ENCODE measurements at places on chromosomes 6 and 20.

- no peak for DNase-seq
Observed at GRCh38 chr20:38649275-38649891, 47.8 kb downstream of the ARHGAP40 start.

- DNase-seq, result no peak
Observed at GRCh38 chr6:31572041-31572911, at the start of gene LTA. LTA (plus strand) TSS chr6:31572289; CDS start chr6:31572743, 454 bp downstream.

DNA sequence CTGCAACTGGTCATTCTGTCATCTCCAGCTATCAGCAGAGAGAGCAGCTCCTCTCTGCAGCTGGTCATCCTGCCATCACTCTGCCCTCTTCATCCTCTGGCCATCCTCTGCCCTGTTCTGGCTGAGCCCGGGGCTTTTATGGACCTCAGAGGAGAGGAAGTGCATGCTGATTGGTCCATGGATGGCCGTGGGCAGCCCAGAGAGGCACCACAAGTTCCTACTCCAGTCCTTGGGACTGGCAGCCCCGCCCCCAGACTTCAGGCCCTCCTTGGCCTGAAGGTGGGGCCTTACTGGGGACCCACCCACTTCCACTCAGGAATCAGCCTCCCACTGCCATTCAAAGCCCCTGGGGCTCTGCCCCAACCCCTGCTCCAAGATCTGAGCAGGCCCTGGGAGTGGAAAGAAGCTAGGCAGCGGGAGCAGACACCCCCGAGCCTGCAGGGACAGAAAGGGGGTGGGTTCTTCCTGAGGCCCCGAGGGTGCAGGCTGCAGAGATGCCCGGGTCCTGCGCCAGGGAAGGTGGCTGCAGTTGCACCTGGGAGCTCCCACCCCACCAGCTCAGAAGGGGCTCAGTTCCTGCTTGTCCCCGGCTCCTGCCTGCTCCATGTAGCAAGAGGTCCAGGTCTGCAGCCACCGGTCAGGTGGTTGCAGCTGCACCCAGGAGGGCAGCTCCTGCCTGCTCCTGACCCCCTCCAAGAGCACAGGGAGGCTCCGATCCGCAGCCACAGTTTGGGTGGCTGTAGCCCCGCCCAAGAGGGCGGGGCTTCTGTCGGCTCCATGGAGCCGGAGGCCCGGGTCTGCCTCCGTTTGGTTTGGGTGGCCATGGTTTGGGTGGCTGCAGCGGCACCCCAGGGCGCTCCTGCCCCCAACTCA, 34.1 kb upstream of the HMGA1 start:
- no peak for DNase-seq

- DNase-seq, result no peak
Observed at GRCh38 chr6:43910638-43911353, 140.8 kb downstream of the VEGFA start.

- DNase-seq, result no peak
Observed at GRCh38 chr6:157392927-157393668, 12.1 kb downstream of the ZDHHC14 start.

DNA sequence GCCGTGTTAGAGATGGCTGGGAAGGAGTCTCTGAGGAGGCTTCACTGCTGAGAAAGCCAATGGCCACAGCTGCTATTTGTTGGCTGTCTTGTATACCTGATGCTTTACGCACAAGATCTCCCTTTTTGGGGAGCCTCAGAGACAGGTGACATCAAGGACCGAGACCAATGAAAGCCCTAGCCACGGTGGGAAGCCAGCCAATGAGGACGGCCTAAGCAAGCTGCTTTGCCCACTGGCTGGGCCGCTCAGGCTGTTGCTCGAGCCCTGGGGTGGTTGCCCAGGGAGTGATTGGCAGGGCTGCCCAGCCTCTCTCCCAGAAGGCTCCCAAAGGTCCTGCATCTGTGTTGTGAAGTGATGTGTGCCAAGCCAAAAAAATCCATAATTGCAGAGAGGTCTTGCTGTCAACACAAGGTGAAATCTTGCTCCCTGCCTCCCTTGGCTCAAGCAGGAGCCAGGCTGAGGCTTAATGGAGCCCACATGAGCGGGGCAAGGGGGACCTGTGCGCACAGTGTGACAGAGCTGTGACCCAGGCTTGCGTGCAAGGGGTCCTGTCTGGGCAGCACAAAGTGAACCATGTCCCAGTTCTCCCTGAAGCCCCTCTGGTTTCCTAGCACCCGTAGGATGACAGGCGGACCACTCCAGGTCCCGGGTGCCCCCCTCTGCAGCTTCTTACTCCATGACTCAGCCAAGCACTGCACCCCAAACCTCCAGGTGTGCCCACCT, 4.3 kb downstream of the MMP24OS start:
- no peak for DNase-seq

- DNase-seq, result no peak
Observed at GRCh38 chr6:33718713-33719112, 7.2 kb upstream of the UQCC2 start.

GRCh38 chr20:2603816-2604505, 48.5 kb upstream of the NOP56 start:
- DNase-seq, result no peak

GRCh38 chr20:22449188-22449973, 135.0 kb downstream of the FOXA2 start:
- DNase-seq, result peak; percentile 72

DNA sequence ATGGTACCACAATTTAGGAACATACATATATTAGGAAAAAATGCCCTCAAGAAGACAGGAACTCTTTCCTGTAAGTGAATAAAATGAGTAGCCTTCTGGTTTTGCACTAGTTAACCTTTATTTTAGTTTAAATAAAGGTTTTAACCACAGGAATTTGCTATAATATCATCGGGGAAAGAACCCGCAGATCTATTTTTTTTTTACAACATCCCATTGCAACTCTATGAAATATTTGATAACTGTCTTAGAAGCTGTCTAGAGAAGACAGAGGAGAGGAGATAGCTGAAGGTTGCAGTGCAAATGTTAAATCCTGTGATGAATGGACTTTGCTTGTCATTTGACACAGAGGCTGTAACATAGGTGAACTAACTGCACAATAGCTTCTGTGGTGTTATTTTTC, 69.5 kb downstream of the TINAG start:
- no peak for DNase-seq

GRCh38 chr6:141337191-141337590, 795.5 kb upstream of the GJE1 start:
- no peak for DNase-seq

DNA sequence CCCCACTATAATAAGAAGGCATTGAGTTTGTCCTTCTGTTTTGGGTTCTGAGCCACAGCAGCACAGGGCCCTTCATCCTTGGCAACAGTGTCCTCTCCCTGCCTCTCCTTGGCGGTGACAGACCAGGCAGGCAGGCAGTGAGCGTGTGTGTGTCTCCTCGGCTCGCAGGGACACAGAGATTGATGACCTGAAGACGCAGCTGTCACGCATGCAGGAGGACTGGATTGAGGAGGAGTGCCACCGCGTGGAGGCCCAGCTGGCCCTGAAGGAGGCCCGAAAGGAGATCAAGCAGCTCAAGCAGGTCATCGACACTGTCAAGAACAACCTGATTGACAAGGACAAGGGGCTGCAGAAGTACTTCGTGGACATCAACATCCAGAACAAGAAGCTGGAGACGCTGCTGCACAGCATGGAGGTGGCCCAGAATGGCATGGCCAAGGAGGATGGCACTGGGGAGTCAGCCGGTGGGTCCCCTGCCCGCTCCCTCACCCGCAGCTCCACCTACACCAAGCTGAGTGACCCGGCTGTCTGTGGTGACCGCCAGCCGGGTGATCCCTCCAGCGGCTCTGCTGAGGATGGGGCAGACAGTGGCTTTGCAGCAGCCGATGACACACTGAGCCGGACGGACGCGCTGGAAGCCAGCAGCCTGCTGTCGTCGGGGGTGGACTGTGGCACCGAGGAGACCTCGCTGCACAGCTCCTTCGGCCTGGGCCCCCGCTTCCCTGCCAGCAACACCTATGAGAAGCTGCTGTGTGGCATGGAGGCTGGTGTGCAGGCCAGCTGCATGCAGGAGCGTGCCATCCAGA, 24.0 kb downstream of the SDCBP2 start:
- DNase-seq, result no peak

DNA sequence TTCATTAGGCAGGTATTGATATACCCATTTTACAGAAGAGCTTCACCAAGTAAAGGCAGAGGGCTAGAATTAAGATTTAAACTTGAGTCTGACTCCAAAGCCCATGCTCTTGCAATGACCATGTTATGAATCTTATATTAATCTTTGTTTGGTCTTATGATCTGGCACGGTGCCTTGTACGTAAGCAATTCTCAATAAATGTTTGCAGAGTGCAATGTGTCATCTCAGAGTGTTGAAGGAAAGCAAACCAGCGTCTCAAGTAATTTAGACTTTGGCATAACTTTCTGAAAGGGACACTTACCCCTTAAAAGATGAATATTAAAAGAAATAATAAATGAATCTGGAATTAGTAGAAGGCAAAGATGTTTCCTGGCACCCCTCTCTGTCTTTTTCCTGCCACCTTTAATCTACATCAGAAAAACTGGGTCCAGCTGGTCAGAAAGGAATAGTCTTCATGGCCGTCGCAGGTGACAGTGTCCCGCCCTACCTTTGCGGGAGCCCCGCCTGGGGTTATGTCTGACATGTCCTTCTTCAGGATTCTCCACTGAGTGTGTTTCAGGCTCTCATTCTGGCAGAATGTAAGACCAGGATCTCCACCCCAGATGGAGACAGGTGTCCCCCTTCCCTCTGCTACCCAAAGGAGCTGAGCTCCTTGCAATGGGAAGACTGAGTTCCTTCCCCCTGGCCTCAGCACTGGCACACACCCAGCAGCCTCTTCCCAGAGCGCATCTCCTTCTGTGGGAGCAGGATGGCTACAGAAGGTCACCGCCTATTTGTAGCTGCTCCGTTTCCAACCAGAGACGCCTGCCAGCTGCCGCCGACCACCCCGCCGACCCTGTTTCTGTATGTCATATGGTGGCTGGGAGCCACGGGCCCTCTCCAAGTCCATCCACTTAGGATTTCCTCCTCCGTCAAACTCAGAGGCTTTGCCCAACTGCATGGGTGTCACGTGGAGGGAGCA, 266.3 kb upstream of the ECI2 start:
- DNase-seq, result no peak

DNA sequence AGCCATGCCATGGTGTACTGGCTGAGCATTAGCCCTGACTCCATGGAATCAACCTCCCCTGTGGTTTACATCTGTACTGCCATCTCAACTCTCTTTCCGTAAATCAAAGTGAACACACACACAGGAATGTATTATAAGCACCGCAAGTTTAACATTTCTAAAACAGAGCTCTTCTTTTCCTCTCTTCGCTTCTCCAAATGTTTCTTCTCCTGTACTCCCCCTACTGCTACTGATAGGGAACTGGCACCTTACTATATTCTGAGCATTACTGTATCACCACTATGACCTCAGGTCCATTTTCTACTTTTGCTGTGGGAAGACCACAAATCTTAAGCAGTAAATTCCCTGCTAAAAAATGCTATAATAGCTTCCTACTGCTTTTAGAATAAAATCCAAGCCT, 101.2 kb downstream of the NUS1 start:
- DNase-seq, result no peak

DNA sequence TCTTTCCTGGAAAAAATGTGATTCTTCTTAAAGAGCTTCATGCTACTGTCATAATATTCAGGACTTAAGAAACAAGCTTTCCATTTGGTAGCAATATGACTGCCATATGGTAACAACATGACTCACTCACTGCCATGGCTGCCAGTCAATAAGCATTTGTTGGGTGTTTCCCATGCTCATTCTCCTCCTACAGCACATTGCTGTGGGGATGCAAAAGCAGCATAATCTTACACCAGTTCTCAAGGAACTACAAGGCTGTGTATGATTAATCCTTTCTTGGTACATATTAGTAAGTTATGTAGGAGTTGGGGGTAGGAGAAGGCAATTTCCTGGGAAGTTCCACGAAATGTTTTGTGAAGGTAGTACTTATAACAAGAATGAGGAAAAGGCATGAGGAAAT, 76.7 kb downstream of the CEP162 start:
- DNase-seq, result no peak

DNA sequence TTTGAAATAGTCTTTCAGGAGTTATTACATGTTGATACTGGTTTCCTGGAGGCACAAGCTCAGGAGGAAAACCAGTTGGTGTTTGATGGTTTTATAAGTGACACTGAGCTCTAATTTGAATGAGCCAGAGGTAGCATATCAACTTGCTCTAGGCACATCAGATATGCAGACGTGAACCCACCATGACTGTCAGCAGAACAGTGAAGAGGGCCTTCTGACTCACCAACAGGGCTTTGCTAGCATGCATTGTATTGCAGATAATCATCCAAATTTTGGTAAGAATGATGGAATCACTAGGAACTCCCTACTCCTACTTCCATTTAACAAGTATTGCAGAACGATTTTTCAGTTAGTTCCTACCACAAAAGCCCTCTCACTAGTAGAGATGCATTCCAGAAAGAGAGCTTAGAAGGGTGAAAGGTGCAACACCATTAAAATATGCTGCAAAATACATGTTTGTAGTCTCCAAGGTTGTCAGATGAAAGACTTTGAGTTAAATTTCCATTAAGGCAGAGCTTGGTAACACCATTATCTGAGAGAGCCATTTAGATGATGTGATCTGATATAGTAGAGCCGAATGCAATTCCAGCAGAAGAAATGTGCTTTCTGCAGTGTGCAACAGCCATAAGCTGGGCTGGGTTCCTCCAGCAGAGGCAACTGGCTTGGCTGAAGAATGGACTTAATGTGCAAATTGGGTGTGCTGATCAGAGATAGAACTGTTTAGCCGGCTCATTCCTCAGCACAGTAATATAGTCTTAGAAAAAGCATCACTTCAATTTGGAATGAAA, 968.7 kb upstream of the ADGRB3 start:
- no peak for DNase-seq

DNA sequence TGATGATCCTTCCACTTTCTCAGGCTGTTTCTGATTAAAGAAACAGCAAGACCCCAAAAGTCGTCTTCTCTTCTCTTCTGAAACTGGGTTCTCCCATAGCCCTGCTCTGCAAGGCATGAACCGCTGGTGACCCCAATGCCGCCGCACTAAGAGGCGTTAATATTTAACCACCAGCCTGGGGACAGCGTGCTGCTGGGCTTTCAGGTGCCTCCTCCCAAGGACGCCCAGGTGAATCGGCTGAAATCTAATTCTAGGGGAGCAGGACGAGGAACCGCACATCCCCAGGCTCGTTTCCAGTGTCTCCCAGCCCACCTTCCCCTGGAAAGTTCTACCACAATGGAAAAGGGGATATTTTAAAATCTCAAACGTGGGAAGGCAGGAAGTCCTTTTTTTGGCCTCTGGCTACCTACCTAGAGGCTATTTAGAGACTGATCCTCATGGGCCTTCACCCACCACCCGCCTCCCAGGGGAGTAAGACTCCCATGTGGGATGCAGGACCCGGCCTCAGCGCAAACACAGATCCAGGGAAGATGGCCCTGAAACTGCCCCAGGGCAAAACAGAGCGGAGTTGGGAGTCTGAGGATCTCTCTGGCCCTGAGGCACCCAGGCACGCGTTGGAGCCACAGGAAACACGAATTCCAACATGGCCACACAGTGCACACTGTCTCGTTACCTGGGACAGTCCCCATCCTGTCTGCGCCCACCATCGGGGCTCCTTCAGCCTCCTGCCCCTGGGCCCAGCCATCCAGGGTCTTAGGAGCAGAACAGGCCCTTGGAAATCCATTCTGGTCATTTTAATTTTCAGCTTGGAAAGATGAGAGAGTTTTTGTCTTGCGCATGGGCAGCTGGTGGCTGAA, 56.2 kb downstream of the BMP7 start:
- no peak for DNase-seq
